ENCODE measurements at places on chromosomes 6 and 20.

GRCh38 chr6:88111991-88112390 is 54.2 kb downstream of the CNR1 start:
- no peak for DNase-seq

- no peak for DNase-seq
Measured at GRCh38 chr6:14765721-14766390, 480.0 kb upstream of the JARID2 start.

GRCh38 chr6:157631412-157631811 is 191.6 kb upstream of the SNX9 start:
- DNase-seq, result no peak

DNA sequence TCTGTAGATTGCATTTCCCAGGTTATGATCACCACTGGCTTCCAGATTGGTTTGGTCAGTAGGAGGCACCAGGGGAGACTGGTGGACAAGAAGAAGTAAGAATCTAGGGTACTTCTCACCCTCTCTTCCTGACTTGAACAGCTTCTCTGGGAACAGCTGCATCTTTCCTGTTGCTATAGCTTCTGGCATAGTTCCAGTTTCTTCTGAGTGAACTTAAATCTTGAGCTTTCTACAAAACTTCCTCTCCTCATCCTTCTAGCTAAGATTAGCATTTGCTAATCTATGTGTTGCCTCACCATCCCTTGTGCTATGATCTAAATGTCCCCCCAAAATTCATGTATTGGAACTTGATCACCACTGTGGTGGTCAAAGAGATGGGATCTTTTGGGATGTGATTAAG is 724.6 kb downstream of the UTRN start:
- DNase-seq, result no peak

DNA sequence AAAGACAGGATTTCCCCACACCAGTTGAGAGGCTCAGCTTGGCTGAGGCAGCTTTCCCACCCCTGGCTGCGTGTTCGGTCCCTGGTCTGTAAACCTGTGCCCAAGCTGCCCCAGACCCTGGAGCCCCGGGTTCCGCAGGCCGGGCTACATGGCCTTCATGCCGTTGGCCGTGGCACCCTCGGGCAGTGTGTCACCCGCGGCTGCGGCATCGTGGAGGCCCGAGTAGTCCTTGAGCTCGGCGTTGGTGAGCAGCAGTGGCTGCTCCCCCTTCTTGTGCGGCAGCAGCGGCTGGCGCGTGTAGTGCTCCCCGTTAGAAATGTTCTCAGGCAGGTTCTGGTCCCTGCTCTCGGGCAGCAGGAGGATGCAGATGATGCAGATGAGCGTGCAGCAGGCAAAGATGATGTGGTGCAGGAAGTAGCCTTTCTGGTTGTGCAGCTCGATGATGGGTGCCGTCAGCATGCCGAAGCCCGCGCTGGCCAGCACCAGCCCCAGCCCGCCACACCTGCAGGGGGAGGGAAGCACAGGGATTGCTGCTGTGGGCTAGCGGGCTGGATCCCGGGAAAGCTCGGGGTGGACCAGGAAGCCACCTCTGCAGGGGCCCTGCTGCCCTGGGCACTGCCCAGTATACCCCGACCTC is 14.3 kb downstream of the PSMG4 start:
- DNase-seq, result no peak

DNA sequence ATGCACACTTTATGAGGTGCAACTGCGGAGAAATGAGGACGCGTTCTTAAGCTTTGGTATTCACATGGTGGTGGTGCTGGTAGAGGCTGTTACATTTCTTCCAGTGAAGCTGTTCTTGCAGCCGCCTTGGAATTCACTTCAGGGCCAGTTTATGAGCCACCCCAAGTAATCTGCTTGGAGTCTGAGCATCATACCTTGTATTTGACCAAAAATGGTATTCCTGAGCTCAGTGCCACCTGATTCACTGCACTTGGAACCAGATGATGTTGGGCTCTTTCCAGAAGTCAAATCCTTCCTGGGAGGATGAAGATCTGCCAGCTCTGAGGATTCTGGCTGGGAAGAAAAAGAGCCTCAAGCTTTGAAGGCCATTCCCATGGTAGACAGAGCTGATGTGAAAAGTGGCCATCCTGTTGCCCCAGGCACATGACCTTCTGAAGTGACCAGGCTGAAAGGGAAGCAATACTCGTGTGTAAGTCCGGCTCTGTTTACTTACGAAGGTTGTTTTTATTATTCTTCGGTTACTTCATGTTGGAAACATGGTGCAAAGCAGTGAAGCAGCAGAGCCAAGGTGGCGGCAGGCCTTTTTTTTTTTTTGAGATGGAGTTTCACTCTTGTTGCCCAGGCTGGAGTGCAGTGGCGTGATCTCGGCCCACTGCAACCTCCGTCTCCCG is 7.7 kb downstream of the MANBAL start:
- DNase-seq, result peak; percentile 91

DNA sequence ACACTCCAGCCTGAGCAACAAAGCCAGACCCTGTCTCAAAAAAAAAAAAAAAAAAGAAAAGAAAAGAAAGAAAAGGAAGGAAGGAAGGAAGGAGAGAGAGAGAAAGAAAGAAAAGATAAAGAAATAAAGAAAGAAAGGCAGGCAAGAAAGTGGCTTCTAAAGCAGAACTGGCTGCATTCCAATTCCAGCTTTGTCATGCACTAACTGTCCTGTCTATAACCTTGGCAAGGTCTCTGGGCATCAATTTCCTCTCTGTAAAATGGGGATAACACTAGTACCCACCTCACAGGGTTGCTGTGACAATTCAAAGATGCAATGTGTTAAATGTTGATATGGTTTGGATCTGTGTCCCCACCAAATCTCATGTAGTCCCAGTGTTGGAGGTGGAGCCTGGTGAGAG is 28.0 kb downstream of the RING1 start:
- DNase-seq, result no peak

GRCh38 chr6:133099573-133099972 is 141.6 kb upstream of the EYA4 start:
- peak; percentile 10 for DNase-seq

- peak; percentile 1 for DNase-seq
Measured at GRCh38 chr6:13761361-13762036, 49.9 kb upstream of the RANBP9 start.

- no peak for DNase-seq
Measured at GRCh38 chr6:154382740-154383139, 26.1 kb upstream of the IPCEF1 start.

GRCh38 chr20:50636601-50637540 is 54.5 kb downstream of the RIPOR3 start:
- no peak for DNase-seq

DNA sequence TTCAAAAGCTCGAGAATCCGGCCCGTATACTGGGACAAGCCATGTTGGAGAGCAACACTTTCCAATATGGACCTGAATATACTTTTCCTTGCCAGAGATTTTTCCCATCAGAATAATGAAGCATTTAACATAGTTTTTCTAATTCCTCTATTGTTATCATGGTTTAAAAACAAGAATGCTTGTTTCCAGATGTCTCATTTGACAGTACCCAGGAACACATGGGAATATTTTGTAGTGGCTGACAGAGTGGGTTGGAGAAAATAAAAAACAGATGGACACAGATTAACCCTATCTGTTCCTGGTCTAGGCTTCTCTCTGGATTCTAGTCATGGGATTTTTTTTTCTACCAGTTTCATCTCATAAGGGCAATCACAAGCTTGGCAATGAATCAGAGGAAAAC is 164.8 kb upstream of the CEP162 start:
- DNase-seq, result no peak

DNA sequence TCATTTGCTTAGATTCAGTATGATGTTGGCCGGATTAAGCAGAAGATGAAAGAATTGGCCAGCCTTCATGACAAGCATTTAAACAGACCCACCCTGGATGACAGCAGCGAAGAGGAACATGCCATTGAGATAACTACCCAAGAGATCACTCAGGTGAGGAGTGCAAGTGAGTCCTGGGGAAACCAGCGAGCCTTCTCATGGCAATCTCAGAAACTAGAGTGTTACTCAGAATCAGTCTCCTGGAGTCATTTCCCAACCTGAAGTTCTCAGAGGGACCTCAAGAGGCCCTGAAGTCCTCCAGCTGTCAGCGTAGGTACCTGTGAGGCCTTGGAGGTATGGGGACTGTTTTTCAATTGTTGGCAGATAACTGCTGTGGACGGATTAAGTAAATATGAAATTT is 16.9 kb downstream of the STX16 start:
- DNase-seq, result no peak

DNA sequence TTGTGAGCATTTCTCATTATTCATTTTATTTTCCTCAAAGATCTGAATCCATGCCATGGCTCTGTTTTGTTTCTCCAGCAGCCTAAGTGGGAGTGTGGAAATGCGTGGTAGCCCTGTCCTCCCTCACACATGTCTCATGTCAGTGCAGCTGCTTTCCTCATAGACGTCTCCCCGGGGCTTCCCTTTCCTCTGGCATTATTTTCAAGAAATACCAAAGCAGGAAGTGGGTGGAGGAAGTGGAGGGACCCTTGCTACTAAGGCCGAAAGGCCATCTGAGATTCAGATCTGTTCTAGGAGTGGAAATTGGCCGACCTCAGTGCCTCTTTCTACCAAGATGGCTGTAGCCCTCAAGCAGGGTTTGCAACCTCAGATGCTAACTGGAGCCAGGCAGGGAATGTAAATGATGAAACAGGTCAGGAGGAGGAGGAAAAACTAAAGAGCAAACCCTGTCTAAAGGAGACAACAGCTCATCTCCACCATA is 420.9 kb upstream of the PLCB4 start:
- no peak for DNase-seq

DNA sequence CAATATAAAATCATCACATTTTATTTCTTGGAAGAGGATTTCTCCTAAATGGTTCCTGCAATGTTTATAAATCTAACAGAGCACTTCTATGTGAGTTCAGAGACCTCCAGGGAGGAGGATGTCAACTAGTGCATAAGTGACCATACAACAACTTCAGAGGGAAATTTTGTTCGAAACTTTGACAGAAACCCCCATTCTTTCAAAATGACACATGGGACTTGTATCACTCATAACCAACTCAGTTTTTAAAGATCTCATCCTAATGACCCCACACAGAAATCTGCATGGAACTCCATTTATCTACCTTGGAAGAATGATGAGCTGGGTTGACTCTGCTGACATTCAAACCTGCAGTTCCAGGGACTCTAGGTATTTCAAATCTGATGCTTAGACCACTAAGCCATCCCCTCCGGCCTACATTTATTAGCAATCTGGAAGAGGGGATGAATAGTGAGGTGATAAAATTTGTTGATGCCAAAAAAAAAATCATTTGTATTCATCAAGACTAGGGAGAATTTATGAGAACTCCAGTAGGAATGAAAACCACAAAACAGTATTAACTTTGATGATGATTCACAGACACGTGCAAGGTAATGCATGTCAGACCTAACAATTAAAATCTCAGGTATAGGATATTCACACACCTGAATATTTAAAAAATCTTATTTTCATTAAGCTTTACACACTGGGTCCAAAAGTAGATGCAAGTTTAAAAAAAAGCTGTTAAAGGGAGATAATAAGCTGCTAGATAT is 153.0 kb downstream of the REV3L start:
- no peak for DNase-seq

DNA sequence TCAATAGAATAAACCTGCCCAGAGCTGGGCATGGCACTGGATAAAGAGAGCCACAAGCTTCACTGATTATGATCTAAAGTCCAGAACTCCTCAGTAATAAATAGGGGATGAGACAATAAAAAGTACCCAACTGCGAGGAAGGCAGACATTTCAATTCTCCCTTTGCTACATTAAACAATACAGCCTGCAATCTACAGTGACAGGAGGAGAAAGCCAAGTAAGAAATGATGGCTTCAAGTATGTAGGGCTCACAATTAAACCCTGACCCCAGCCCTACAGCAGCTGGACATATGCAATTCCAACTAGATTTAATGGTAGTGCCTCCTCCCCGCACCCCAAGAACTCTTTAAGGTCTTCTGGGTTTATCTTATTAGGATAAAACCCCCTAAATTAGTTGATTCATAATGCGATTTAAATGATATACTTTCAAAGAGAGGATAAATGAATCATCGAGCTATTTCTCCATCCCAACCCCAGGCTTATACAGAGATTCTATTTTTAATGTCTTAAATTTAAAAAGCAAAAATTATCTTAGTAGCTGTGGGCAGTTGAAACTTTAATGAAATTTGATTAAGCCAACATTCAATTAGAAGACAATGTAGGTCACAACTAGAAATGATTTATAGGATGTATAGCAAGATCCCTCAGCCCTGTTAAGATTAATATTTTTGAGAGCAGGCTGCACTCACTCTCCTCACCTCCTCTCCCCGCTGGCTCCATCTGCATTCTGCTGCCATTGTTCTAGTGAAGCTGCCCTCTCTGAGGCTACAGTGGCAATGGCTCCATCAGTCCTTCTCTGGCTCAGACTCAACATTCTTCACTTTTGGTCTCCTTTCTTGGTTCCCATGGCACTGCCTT is 57.1 kb downstream of the OGFRL1 start:
- DNase-seq, result no peak

- DNase-seq, result no peak
Measured at GRCh38 chr20:19785983-19786285, 27.9 kb downstream of the RIN2 start.

GRCh38 chr20:38277285-38277684 is 16.8 kb upstream of the KIAA1755 start:
- no peak for DNase-seq

Data from HFFc6 (cell line).